ENCODE measurements at places on chromosomes 6 and 20. TPM values are rescaled to one million over a fixed set of nuclear protein-coding genes. Genes with fewer than 3 reads are reported as not detected.

GRCh38 chr6:129510950-129511349 lies 199.0 kb downstream of the ARHGAP18 start:
- no peak for DNase-seq

GRCh38 chr20:7930343-7930742 lies 9.9 kb downstream of the HAO1 start:
- DNase-seq, result no peak

- DNase-seq, result no peak
Measured at GRCh38 chr6:35206346-35206745, 7.4 kb upstream of the SCUBE3 start.

GRCh38 chr20:5667705-5668528 lies 82.3 kb upstream of the SHLD1 start:
- DNase-seq, result no peak

PLCB1 gene
- total RNA-seq, result 2.2 TPM

GRCh38 chr6:161694995-161695394 lies 421.1 kb upstream of the AGPAT4 start:
- DNase-seq, result no peak

AP5S1 gene
- total RNA-seq, result 22.5 TPM

DNA sequence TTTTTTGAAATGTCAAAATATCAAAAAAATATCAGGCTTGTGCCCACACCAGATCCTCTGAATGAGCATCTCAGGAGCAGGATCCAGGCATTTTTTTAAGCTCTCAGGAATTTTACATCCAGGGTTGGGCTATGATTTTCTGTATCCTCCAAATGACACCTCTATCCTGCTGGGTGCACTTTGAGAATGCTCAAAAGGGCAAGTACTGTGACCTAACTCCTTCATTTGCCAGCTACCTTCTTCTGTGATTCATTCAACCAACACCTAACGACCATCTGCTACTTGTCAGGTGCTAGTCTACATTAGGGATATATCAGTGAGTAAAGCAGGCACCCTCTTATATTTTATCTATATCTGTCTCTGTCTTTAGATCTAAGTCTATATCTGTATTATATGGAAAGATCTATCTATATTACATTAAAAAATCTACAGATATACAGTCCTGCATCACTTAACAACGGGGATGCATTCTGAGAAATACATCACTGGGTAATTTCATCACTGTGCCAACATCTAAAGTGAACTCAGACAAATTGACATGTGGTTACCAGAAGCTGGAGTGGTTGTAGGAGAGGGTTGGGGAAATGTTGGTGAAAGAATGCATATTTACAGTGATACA lies 131.6 kb downstream of the KIF16B start:
- no peak for DNase-seq

GRCh38 chr20:51431321-51431720 lies 111.2 kb downstream of the NFATC2 start:
- DNase-seq, result no peak
